ENCODE measurements at places on chromosomes 3 and 15. TPM values are rescaled to one million over a fixed set of nuclear protein-coding genes. Genes with fewer than 3 reads are reported as not detected.

GRCh38 chr15:85116925-85117646, 135.4 kb downstream of the PDE8A start:
- no peak for DNase-seq

- DNase-seq = no peak
Observed at GRCh38 chr3:26579116-26579515, 43.5 kb upstream of the LRRC3B start.

Gene ROBO2
- 22.1 TPM for total RNA-seq

Gene ROBO1
- 79.3 TPM for total RNA-seq

Gene TBC1D2B
- total RNA-seq = 50.7 TPM

DNA sequence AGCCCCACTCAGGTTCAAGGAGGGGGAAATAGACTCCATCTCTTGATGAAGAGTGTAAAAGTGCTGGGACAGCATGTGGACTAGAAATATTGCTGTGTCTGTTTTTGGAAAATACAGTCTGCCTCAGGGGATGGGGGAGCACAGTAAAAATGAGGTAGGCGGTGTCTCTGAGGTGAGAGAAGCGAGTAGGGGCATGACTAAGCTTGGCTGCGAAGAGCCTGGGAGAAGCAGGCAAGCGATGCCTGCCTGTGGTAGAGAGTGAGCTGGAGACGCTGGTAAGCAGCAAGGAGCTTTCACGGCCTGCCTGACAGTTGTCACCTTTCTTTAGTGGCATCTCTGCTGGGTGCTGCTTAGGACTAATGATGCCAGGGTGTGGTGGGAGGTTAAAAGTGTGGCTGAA, 49.0 kb upstream of the DCLK3 start:
- no peak for DNase-seq

- DNase-seq = no peak
Observed at GRCh38 chr3:66565301-66565700, 64.5 kb upstream of the LRIG1 start.

- DNase-seq = peak; percentile 70
Observed at GRCh38 chr3:59006634-59007517, 42.9 kb downstream of the CFAP20DC start.

Gene GRAMD2A
- 0.51 TPM for total RNA-seq

GRCh38 chr3:157746391-157746790, 243.2 kb upstream of the VEPH1 start:
- DNase-seq = no peak

Gene RBM15B
- 19.0 TPM for total RNA-seq

DNA sequence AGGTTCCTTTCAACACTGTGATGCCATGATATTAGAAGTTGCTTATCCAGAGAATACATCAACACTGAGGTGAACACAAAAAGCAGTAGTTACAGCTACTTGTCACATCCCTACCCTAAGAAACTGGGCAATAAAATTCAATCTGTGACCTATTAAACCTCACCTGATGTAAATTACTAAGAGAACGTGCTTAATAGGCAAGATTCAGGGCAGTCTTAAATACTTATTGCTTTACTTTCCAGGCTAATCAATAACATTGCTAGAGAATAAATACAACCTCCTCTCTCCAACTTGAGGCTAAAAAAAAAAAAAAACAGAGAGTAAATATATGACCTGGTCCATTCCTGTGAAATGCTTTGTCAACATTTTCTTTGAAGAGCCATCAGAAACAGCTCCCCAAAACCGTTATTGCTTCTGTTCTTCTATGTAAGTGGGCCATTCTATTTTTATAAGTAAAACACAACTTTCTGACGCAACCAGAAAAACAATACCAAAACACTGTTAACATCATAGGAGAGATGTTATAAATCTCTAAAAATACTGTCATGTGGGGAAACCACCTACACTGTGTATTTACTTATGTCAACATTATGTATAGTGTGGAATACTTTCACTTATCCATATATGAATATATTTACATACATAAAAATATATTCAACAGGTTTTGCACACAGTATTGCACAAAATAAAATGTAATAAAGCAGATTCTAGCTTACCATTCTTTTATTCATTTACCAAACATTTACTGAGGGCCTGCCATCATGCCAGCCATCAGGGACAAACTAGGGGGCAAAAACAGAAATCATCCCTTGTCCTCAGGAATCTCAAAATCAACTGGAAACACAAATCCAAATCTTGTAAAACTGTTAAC, 2.7 kb downstream of the NKIRAS1 start:
- DNase-seq = no peak

DNA sequence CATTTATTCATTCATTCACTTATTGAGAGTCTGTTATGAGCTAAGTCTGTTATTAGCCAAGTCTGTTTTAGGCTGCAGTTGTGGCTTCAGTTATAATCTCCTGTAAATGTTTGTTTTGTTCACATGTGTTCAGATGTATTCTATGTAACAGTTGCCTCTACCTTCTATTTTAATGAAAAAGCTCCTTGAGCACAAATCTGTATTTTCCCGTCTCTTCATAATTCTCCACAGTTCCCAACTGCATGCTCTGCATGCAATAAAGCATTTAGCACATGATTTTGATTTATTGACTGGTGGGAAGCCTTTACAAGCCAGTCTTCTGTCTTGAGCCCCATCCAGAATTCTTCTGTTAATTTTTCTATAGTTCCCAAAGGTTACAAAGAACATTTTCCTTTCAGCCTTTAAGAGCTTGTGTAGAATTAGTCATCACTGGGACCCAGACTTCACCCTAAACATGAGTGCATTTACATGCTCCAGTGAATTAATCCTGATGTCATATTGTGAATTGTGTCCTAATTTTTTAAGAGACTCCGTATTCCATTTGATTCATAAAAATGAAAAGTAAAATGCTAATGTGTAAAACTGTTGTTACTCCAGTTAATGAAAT, 122.3 kb upstream of the NR2E3 start:
- peak; percentile 29 for DNase-seq

Gene MUSTN1
- 45.2 TPM for total RNA-seq

GRCh38 chr15:89016549-89017041, 71.7 kb upstream of the ABHD2 start:
- peak; percentile 12 for DNase-seq

DNA sequence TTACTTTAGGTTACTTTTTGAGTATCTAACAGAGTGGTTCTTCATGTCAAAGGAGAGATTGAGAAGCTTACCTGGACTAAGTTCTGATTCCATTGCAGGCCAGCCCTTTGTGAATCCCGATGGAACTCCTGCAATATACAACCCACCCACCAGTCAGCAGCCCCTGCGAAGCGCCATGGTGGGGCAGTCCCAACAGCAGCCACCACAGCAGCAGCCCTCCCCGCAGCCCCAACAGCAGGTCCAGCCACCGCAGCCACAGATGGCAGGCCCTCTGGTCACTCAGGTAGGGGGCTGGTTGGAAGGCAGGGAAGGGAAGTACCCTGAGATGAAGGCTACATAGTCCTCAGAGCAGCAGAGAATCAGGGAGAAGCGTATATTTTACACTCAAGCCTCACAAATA, 97.8 kb downstream of the ARPP21 start:
- no peak for DNase-seq

GRCh38 chr3:125136515-125136914, 76.0 kb downstream of the SLC12A8 start:
- DNase-seq = no peak

GRCh38 chr3:40566694-40567093, 41.9 kb downstream of the ZNF621 start:
- DNase-seq = no peak

Gene TTC23
- 43.1 TPM for total RNA-seq

Gene SPINT1
- total RNA-seq = 49.2 TPM

GRCh38 chr3:148792516-148792915, 35.1 kb upstream of the CPB1 start:
- peak; percentile 13 for DNase-seq

Gene SKOR1
- 0.31 TPM for total RNA-seq

DNA sequence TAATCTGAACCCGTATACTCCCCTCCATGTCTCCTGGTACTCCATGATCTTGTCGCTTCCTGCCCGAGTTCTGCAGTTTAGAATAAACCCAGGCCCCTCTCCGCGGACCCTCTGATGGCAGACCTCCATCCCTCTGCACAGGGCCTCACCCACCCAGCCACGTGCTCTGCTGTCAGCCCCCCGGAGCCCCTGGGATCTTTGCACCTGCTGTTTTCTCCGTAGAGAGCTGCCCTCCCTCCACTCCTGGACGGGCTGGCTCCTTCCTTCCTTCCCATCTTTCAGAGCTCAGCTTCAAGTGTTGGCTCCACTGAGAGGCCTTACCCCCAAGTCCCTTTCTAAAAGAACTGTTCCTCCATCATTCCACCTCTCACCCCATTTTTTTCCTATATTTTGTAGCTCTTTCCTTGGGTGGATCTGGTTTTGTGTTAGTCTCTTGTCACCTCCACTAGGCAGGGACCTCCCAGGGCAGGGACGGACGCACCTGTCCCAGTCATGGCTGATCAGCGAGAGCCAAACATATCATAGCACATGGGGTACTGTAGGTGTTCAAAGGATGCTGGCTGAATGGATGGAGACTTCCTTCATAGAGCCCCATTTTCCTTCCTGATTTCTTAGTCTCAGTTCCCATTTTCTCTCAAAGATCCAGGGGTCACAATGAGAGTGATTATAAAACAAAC, 106.6 kb downstream of the VGLL4 start:
- DNase-seq = no peak

Gene SLC24A5
- not detected for total RNA-seq

DNA sequence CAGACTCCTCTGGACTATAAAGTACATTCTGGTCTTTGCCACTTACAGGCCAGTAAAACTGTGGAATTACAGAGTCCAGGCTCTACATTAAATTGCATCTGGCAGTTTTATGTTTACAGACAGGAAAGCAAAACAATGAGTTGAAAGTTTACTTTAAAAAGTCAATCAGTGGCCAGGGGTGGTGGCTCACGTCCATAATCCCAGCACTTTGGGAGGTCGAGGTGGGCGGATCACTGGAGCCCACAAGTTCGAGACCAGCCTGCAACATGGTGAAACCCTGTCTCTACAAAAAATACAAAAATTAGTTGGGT, 53.8 kb downstream of the TM4SF4 start:
- DNase-seq = no peak

DNA sequence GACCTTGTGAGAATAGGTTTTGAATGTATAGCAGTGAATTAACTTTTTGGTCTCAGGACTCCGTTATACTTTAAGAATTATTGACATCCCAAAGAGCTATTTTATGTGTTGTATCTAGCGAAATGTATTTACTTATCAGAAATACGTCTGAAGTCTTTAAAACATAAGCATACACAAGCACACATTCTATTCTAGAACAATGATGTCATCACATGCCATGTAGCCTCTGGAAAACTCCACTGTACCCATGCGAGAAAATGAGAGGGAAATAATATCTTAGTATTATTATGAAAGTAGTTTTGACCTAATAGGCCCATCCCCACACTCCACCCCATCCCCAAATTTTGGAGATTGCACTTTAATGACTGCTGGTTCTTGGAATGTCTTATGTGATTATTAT, 1.5 kb downstream of the POLR2M start:
- no peak for DNase-seq

GRCh38 chr3:154428286-154429206, 1.4 kb downstream of the GPR149 start:
- DNase-seq = peak; percentile 12

Gene COL7A1
- total RNA-seq = 54.8 TPM

Gene TTC21A
- total RNA-seq = 2.8 TPM

GRCh38 chr15:35596285-35596684, 50.3 kb upstream of the DPH6 start:
- DNase-seq = no peak

GRCh38 chr15:76514282-76514681, 177.7 kb downstream of the ISL2 start:
- no peak for DNase-seq

Measured in tongue (tissue), 3 donors.